Testis (tissue), 5 donors: ENCODE measurements at places on chromosomes 7 and 10.

- H3K4me3 ChIP-seq: no peak overlapping the region
- DNase-seq: no peak
- peaks cover 8% of the 10 kb centered on the region for H3K4me1 ChIP-seq
- no peak overlapping the region for H3K27ac ChIP-seq
- no peaks in the 10 kb centered on the region for H3K27me3 ChIP-seq
Measured at GRCh38 chr10:29791773-29792172, 157.0 kb upstream of the SVIL start.

DNA sequence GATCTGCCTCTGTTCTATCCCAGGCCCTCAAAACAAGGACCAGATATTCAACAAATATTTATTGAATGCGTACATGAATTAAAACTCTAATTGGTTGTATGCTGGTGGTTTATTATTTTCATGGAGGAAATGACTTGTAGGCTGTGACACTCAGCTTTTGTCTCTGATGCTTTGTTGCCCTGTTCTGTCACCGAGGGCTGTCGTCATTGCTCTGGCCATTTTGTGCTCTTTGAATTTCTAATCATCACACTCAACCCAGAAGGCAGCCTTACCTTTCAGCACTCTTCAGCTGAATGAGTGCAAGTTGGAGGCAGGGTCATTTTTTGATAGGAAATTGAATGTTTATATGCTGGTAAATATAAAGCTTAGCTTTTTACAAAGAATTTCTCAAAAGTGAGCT lies 14.5 kb downstream of the SRGN start:
- no peak for DNase-seq
- H3K36me3 ChIP-seq: no peaks in the 10 kb centered on the region
- H3K27ac ChIP-seq: no peak overlapping the region
- no peaks in the 10 kb centered on the region for H3K4me1 ChIP-seq
- no peaks in the 10 kb centered on the region for H3K27me3 ChIP-seq
- H3K4me3 ChIP-seq: no peak overlapping the region

GRCh38 chr7:91865511-91865910 lies 15.0 kb downstream of the MTERF1 start:
- no peaks in the 10 kb centered on the region for H3K27me3 ChIP-seq
- no peaks in the 10 kb centered on the region for H3K36me3 ChIP-seq
- H3K27ac ChIP-seq: no peak overlapping the region
- no peak for DNase-seq
- no peaks in the 10 kb centered on the region for H3K4me1 ChIP-seq
- H3K4me3 ChIP-seq: no peak overlapping the region

DNA sequence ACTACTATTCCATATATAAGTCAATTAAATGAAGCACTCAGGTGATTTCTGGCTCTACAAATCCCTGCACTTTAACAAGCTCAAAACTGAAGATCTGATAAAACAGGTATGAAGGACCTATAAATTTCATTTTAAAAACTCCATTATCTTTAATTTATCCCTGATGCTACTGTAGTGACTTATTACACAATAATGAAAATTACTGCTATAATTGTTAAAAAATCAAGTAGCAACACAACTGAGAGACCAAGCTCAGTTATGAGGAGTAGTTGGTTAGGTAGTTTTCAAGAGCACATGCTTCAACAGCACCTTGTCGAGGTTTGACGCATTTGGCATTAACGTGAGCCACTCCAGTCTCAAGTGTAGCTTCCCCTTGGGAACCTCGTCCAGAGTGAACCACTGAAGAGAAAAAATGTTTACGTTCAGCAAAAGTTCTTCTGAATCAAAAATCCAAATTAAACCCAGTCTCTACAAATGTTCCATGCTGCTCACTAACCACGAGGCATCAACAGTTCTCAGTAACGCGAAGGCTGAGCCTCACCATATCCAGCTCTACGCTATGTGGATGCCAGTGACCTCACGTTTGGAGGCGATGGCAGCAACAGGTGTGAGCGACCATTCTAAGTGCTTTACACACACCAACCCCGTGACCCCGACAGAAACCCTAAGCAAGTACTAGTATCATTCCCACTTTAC lies 55.3 kb upstream of the NCAPG2 start:
- DNase-seq: no peak
- H3K27ac ChIP-seq: no peak overlapping the region
- no peak overlapping the region for H3K4me3 ChIP-seq
- no peaks in the 10 kb centered on the region for H3K27me3 ChIP-seq
- no peaks in the 10 kb centered on the region for H3K36me3 ChIP-seq

DNA sequence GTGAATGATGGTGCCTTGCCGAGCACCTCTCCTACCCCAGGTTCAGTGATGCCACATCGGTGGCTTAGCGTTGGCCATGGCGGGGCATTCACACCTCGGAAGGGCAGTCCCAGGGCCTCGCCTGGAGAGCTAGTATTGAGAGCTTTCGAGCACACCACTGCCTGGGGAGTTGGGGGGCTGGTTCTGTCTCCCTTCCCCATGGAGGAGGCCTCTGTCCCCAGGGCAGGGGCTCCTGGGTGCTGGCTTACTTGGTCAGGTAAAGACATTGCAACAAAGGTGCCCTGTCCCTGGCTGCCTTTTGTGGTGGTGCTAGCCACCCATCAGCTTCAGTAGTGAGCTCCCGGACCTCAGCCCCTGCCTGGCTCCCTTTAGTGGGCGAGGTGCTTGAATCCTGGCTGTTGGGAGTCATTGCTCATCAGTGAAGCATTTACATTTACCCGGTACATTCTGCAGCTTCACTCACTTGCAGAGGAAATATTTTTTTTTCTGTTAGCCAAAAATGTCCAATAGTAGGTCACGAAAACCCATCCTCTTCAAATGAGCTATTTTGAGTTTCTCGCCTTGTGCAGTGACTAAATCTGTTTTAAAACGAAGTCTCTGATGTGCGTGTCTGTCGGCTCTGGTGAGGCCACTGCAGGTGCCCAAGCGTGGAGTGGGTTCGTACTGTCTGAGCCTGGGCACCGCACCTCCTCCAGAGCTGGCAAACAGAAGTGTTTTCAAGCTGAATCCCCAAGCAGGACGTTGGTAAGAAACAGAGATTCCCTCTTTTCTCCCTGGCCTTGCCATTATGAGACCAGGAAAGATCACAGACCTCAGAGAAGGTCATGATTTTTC lies 95.5 kb downstream of the INPP5A start:
- H3K36me3 ChIP-seq: no peaks in the 10 kb centered on the region
- DNase-seq: no peak
- peaks cover 51% of the 10 kb centered on the region for H3K4me1 ChIP-seq
- no peak overlapping the region for H3K4me3 ChIP-seq

GRCh38 chr10:96765406-96766240 lies 45.3 kb upstream of the PIK3AP1 start:
- no peak overlapping the region for H3K4me3 ChIP-seq
- H3K36me3 ChIP-seq: no peaks in the 10 kb centered on the region
- peak; percentile 79 for DNase-seq
- no peaks in the 10 kb centered on the region for H3K27me3 ChIP-seq
- no peaks in the 10 kb centered on the region for H3K4me1 ChIP-seq

GRCh38 chr10:105700218-105700617 lies 1059.1 kb downstream of the SORCS3 start:
- H3K36me3 ChIP-seq: no peaks in the 10 kb centered on the region
- H3K27ac ChIP-seq: no peak overlapping the region
- H3K27me3 ChIP-seq: no peaks in the 10 kb centered on the region
- DNase-seq: no peak

DNA sequence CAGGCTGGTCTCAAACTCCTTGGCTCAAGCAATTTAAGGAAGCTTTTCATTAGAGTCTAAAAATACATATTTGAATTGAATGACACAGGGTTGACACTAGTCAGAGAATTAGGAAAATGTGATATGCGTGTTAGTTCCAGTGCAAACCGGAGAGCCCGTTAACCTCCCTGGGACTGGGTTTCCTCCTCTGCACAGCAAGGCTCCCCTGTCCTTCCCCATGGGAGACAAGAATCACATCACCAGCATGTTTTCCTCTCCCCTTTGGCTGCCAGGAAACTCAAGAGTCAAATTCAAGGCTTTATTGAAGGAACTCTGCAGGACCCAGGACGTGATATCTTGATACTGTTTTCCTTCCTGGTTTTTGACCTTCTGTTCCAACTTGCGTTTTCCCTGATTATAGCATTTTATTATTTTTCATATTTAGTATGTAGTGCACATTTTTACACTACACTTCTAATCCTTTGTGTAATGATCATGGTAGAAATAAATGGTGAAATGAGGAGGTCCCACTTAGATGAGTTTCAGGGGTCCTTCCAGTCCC lies 24.9 kb downstream of the GSTO2 start:
- H3K27me3 ChIP-seq: no peaks in the 10 kb centered on the region
- H3K4me1 ChIP-seq: peaks cover 4% of the 10 kb centered on the region
- no peak overlapping the region for H3K27ac ChIP-seq
- no peak overlapping the region for H3K4me3 ChIP-seq
- no peaks in the 10 kb centered on the region for H3K36me3 ChIP-seq
- no peak for DNase-seq

- H3K27ac ChIP-seq: no peak overlapping the region
- peak overlapping the region; percentile 4 for H3K4me3 ChIP-seq
- DNase-seq: peak; percentile 58
- H3K4me1 ChIP-seq: peaks cover 19% of the 10 kb centered on the region
- H3K27me3 ChIP-seq: no peaks in the 10 kb centered on the region
- H3K36me3 ChIP-seq: no peaks in the 10 kb centered on the region
Measured at GRCh38 chr7:100894860-100895700, 608 bp downstream of the ACHE start.

DNA sequence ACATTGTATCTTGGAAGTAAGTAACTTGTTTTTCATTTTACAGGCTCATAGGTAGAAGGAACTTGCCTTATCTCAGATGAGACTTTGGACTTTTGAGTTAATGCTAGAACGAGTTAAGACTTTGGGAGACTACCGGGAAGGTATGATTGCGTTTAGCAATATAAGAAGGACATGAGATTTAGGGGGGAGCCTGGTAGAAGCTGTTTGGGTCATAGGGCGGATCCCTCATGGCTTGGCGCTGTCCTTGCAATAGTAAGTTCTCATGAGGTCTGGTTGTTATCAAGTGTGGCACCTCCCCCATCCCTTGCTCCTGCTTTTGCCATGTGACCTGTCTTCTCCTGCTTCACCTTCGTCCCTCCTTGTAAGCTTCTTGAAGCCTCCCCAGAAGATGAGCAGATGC lies 110.3 kb downstream of the MKX start:
- no peaks in the 10 kb centered on the region for H3K4me1 ChIP-seq
- H3K36me3 ChIP-seq: no peaks in the 10 kb centered on the region
- no peak overlapping the region for H3K27ac ChIP-seq
- no peak for DNase-seq

GRCh38 chr7:107643407-107643806 lies 17.2 kb upstream of the SLC26A4 start:
- DNase-seq: no peak
- no peak overlapping the region for H3K27ac ChIP-seq
- H3K36me3 ChIP-seq: no peaks in the 10 kb centered on the region
- no peaks in the 10 kb centered on the region for H3K4me1 ChIP-seq
- no peaks in the 10 kb centered on the region for H3K27me3 ChIP-seq

GRCh38 chr10:86046845-86047460 lies 319.6 kb downstream of the GRID1 start:
- no peaks in the 10 kb centered on the region for H3K36me3 ChIP-seq
- H3K27me3 ChIP-seq: no peaks in the 10 kb centered on the region
- no peak overlapping the region for H3K27ac ChIP-seq
- H3K4me1 ChIP-seq: no peaks in the 10 kb centered on the region
- DNase-seq: no peak

GRCh38 chr7:26091933-26092332 lies 60.1 kb upstream of the NFE2L3 start:
- H3K36me3 ChIP-seq: no peaks in the 10 kb centered on the region
- no peak for DNase-seq
- no peak overlapping the region for H3K27ac ChIP-seq
- H3K27me3 ChIP-seq: no peaks in the 10 kb centered on the region
- no peaks in the 10 kb centered on the region for H3K4me1 ChIP-seq

DNA sequence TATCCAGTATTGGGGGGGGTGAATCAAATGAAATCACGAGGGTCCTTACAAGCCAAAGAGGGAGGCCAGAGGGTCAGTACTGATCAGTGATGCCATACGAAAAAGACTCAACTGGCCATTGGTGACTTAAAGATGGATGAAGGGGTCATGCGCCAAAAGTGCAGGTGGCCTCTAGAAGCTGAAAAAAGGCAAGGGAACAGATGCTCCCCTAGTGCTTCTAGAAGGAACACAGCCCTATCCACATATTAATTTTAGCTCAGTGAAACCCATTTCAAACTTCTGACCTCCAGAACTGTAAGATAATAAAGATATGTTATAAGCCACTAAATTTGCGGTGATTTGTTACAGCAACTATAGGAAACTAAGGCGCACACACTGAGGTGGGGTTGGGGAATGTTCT lies 62.5 kb downstream of the ABI1 start:
- H3K4me3 ChIP-seq: no peak overlapping the region
- no peaks in the 10 kb centered on the region for H3K36me3 ChIP-seq
- no peak for DNase-seq
- no peaks in the 10 kb centered on the region for H3K4me1 ChIP-seq
- no peak overlapping the region for H3K27ac ChIP-seq
- H3K27me3 ChIP-seq: no peaks in the 10 kb centered on the region

GRCh38 chr10:72321248-72322029 lies 33.3 kb downstream of the DNAJB12 start:
- no peaks in the 10 kb centered on the region for H3K27me3 ChIP-seq
- no peak for DNase-seq
- peaks cover 51% of the 10 kb centered on the region for H3K4me1 ChIP-seq

DNA sequence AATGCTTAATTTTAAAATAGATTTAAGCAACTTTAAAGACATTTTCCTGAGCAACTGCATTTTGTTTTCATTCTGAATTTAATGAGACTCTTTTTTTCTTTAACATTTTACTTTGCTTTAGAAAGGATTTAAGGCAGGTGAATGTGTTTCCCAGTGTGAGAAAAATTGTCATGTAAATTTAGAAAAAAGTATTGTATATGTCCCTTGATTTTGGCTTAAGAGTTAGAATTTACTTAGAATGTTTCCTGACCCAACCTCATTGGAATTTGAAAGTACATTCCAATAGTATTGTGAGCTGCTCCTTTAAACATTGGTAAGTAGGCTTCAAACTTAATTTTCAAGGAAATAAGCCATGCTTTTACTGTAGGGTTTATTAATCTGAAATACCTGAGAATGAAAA lies 110.2 kb downstream of the PTEN start:
- H3K4me3 ChIP-seq: no peak overlapping the region
- DNase-seq: no peak
- H3K27me3 ChIP-seq: no peaks in the 10 kb centered on the region

GRCh38 chr7:134845461-134845860 lies 66.0 kb downstream of the CALD1 start:
- no peak overlapping the region for H3K27ac ChIP-seq
- no peak for DNase-seq
- H3K27me3 ChIP-seq: no peaks in the 10 kb centered on the region
- H3K36me3 ChIP-seq: no peaks in the 10 kb centered on the region
- H3K4me1 ChIP-seq: peaks cover 8% of the 10 kb centered on the region
- no peak overlapping the region for H3K4me3 ChIP-seq
